ENCODE measurements at places on chromosomes 7 and 10.

GRCh38 chr7:71329030-71329660 is 197.2 kb downstream of the GALNT17 start:
- DNase-seq = no peak

- DNase-seq = no peak
These were observed 194.7 kb upstream of the SEMA3A start for GRCh38 chr7:84389242-84389641.

DNA sequence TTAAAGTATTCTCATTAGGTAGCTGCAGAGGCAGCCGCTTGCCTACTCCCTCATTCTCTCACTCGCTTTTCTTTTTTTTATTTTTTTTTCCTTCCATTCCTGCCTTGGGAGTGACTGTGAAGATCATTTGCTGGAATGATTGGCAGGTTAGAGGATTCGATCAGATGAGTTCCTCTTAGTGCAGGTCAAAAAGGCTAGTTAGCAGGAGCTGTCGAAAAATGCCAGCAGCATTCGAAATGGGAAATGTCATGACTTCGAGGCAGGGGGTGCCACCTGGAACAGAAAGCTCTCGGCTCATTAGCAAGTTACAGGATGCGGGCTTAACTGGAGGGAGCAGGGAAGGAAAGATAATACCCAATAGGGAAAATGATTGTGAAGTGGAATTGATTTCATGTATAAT is 137.5 kb upstream of the FZD1 start:
- no peak for DNase-seq

DNA sequence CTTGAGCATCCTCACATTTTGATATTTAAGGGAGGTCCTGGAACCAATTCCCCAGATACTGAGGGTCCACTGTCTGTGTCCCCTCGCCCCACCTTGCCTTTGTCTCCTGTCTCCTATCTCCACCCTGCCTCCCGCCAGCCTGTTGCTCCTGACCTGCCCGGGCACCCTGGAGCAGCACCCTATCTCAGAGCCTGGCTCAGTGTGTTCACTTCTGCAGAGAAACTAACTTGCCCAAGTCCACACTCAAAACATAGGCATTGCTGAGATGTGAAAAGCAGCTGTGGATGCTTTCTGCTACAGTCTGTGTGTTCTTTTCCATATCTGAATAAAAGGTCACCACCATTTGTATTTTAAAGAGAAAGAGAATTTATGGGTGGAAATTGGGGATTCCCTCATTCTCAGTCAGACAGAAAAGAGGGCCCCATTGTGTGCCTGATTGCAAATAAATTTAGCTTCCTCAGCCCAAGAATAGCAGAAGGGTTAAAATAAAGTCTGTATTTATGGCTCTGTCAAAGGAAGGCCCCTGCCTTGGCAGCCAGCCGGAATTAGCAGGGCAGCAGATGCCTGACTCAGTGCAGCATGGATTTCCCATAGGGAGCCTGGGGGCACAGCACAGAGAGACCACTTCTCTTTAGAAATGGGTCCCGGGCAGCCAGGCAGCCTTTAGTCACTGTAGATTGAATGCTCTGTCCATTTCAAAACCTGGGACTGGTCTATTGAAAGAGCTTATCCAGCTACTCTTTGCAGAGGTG is 161.3 kb downstream of the EGFR start:
- no peak for DNase-seq

DNA sequence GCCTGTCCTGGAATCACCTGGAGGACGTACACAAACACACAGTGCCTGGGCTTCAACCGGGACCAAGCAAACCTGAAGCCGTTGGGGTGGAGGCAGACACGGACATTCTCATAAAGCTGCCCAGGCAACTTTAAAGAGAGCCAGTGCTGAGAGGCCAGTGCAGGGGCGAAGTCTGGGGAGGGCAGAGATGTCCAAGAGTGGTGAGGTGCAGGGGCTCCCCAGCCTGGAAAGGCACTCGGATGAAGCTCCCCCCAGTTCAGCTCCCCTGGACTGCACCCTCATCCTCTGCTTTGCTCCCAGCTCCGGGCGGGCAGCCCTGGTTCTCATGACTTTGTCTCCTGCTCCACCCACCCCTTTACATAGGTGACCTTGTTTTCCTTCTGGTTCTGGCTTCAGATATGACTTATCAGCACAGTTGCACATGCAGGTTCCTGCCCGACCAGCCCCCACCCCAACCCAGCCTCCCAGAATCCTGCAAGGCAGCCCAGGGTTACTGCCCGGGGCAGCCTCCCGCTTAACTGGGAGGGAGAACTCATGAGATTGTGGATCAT is 60.8 kb upstream of the EEPD1 start:
- no peak for DNase-seq

GRCh38 chr10:79229071-79229541 is 118.2 kb upstream of the PPIF start:
- DNase-seq = no peak

DNA sequence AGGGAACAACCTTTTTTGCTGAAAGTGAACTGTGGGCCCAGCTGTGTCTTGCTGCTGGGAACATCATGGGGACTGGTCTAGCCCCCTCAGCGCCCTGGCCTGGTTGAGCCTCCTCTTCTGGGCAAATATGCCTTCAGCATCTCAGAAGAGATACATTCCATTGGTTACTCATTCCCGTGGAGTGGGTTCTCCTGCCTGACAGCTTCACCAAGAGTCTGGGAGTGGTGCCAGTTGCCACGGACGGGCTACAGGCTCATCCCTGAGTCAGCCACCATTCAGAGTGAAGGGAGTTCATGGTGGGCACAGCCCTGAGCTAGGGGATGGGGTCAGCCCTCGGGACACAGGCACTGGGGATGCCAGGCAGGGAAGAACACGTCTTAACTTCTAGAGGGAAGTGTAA is 81.9 kb downstream of the RAMP3 start:
- DNase-seq = peak; percentile 49

DNA sequence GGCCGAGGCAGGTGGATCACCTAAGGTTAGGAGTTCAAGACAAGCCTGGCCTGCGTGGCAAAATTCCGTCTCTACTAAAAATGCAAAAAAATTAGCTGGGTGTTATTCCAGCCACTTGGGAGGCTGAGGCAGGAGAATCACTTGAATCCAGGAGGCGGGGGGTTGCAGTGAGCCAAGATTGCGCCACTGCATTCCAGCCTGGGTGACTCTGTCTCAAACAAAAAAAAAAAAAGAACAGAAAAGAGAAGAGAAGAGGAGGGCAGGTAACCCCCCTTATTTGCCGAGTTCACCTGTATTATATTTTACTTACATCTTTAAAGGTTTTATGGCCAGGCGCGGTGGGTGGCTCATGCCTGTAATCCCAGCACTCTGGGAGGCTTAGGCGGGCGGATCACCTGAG is 91.7 kb downstream of the RNF216 start:
- no peak for DNase-seq

GRCh38 chr7:152521420-152522337 is 85.9 kb upstream of the KMT2C start:
- peak; percentile 42 for DNase-seq

GRCh38 chr10:17140386-17140761 is 10.8 kb upstream of the CUBN start:
- no peak for DNase-seq

DNA sequence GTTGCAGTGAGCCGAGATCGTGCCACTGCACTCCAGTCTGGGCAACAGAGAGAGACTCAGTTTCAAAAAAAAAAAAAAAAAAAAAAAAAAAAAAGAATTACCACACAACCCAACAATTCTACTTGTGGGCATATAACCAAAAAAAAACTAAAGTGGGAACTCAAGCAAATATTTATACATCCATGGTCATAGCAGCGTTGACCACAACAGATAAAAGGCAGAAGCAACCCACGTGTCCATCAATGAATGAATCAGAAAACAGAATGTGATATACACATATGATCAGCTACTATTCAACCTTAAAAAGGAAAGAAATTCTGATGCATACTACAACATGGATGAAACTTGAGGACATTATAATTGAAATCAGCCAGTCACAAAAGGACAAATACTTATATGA is 179.3 kb upstream of the NEBL start:
- no peak for DNase-seq

- DNase-seq = no peak
These were observed 162.9 kb downstream of the GRK5 start for GRCh38 chr10:119370111-119370741.

All from RCC 7860 (cell line).